Gastrocnemius medialis (tissue), 4 donors: ENCODE measurements at places on chromosomes 6 and 20.

DNA sequence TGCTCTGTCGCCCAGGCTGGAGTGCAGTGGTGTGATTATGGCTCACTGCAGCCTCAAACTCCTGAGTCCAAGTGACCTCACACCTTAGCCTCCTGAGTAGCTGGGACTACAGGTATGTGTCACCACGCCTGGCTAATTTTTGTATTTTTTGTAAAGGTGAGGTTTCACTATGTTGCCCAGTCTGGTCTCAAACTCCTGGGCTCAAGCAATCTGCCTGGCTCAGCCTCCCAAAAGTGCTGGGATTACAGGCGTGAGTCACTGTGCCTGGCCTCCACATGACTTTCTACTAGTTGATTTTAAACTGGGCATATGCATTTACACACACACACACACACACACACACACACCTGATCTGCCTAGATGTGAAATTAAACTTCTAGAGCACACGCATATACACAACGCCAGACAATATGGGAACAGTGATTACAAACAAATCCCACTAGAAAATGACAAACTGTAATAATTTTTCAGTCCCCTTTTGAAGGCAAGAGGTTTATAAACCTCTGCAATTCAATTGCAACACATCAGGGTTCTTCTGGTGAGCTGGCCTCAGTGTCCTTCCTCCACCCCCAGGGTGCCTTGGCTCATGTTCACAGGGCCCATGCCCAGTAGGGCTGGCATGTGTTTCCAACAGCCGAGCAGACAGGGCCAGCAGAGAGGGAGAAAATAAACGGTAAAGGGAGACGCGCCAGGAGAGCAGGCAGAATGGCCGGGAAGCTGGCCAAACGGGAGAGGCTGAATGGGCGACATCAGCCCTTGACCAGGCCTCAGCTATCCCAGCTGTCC, 31.2 kb downstream of the PARD6B start:
- H3K4me3 ChIP-seq = no peak overlapping the region
- peak; percentile 96 for DNase-seq
- no peaks in the 10 kb centered on the region for H3K27me3 ChIP-seq

- DNase-seq = no peak
- no peak overlapping the region for H3K4me3 ChIP-seq
- no peaks in the 10 kb centered on the region for H3K36me3 ChIP-seq
- H3K4me1 ChIP-seq = no peaks in the 10 kb centered on the region
- H3K27ac ChIP-seq = no peak overlapping the region
- H3K27me3 ChIP-seq = no peaks in the 10 kb centered on the region
Observed at GRCh38 chr6:167579806-167580618, 246.7 kb upstream of the AFDN start.

DNA sequence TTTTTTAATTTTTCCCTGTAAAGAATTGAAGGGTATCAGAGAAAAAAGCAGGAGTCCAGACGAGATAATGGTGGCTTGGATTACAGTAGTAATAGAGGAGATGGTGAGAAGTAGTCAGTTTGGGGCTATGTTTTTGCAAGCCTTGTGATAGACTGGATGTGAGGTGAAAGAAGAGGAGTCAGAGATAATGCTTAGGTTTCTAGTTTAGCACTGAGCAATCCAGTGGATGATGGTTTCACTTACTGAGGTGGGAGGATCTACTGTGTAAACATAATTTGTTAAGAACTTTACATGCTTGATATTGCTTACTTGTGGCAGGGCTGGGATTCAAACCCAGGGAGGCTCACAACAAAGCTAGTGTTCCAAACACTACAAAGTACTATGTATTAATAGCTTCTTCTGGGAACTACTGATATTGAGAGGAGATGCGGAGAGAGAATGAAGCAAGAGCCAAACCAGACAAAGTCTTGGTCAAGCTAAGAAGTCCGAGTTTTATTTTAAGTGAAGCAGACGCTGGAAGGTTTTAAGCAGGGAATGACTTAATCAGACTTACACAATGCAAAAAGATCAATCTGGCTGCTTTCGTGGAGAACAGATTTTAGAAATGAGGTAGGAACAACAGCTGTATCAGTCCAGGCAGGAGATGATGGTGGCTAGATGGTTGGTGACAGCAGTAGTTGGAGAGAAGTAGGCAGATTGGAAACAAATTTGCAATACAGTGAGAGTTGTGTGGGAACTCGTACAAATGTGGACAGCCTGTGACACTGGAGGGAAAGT, 58.0 kb downstream of the ZFAND3 start:
- H3K4me1 ChIP-seq = peaks cover 48% of the 10 kb centered on the region
- DNase-seq = no peak
- H3K36me3 ChIP-seq = no peaks in the 10 kb centered on the region
- H3K4me3 ChIP-seq = no peak overlapping the region
- H3K27ac ChIP-seq = no peak overlapping the region
- H3K27me3 ChIP-seq = no peaks in the 10 kb centered on the region

DNA sequence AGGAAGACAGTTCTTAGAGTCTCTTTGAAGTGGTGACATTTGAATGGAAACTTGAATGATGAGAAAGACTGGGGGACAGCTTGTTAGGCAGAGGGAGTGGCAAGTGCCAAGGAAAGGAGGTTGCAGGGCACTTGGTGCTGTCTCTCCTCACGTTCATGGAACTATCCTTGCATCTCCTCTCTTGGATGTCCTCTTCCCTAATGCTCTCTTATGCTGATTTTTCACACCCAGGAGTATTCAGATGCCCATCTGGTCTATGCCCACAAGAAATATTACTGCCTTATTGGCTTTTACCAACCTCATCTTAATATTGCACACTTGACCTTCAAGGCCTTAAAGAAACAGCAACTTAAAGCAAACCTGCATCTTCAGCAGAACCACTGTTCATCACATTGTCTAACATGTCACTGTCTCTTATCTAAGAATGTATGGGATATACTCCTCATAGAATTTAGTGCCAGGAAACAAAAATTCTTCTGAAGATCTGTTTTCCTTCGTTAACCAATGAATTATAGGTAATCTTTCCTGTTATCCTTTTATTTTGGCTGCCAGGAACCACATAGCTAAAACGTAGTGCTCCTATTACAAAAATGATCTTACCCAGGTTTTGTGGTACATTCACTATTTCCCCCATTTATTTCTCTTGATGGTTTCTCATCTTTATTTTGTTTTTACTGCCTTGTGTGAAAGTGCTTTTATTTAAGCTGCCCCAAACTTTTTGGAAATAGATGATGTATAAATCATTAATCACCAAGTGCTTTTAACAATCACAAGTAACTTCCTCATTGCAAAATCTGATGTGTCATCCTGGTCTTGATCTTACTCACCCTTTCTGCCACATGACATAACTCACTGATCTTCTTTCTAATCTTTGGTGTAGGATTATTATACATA, 12.8 kb downstream of the RGS17 start:
- no peaks in the 10 kb centered on the region for H3K4me1 ChIP-seq
- no peak overlapping the region for H3K4me3 ChIP-seq
- no peaks in the 10 kb centered on the region for H3K27me3 ChIP-seq
- H3K36me3 ChIP-seq = no peaks in the 10 kb centered on the region

DNA sequence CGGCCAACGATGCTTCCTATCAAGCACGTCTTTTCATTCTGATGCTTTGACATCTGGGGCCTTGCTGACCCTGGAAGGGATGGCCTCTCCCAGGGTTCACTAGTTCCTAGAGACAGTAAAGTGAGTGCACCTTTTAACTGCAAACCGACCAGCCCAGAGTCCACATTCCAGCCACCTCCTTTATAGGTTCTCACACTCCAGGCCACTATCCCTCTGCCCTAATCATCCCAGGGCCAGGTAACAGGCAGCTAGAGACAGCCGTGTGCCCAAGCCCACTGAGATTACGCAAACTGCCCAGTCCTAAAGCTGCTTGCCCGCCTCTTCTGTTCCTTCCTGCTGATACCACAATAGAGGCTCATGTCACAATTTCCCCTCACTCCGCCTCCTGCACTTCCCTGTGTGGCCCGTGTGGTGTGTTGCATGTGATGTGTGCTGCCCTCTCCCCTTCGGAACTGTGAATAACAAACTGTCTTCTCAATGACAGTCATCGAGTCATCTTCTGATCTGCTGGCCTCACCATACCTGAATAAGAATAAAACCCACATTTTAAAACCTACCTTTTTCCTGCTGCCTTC, 123.7 kb upstream of the EXOC2 start:
- no peak overlapping the region for H3K4me3 ChIP-seq
- H3K27me3 ChIP-seq = no peaks in the 10 kb centered on the region
- no peak overlapping the region for H3K27ac ChIP-seq
- H3K36me3 ChIP-seq = no peaks in the 10 kb centered on the region
- no peak for DNase-seq
- H3K4me1 ChIP-seq = no peaks in the 10 kb centered on the region

DNA sequence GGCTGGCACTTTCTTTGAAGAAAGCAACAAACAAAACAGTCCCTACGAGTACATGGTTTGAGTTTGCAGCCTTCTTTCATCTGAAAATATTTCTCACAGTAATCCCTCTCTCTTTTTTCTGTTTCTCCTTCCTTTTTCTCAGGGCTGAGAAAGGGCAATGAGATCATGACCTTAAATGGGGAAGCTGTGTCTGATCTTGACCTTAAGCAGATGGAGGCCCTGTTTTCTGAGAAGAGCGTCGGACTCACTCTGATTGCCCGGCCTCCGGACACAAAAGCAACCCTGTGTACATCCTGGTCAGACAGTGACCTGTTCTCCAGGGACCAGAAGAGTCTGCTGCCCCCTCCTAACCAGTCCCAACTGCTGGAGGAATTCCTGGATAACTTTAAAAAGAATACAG, 80.7 kb upstream of the CLDN20 start:
- DNase-seq = no peak
- no peak overlapping the region for H3K27ac ChIP-seq
- no peak overlapping the region for H3K4me3 ChIP-seq
- H3K4me1 ChIP-seq = peaks cover under 1% of the 10 kb centered on the region

GRCh38 chr6:108118359-108118724, 43.8 kb upstream of the OSTM1 start:
- peak overlapping the region; percentile 64 for H3K4me3 ChIP-seq
- no peaks in the 10 kb centered on the region for H3K36me3 ChIP-seq
- no peak for DNase-seq
- no peak overlapping the region for H3K27ac ChIP-seq
- H3K27me3 ChIP-seq = peaks cover 77% of the 10 kb centered on the region

GRCh38 chr20:16675001-16675564, 54.7 kb upstream of the SNRPB2 start:
- no peaks in the 10 kb centered on the region for H3K4me1 ChIP-seq
- no peak overlapping the region for H3K4me3 ChIP-seq
- no peak for DNase-seq

DNA sequence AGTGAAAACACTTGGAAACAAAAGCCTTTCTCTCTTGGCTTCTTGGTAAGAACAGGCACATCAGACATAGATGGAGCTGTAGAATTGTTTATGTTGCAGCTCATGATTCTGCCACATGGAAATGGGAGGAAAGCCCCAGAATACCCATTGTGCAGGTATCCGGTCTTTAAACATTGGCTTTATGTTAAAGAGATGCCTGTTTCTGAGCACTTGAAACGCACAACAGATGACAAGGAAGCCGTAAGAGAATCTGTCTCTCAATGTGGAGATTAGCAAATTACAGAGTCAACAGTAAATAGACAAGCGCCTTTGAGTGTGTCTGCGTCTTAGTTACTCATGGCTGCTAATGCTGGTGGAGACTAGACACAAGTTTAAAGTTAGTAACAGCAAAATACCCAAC, 10.5 kb downstream of the TNFAIP3 start:
- no peaks in the 10 kb centered on the region for H3K27me3 ChIP-seq
- H3K27ac ChIP-seq = peak overlapping the region; percentile 2
- no peak for DNase-seq
- peaks cover 15% of the 10 kb centered on the region for H3K4me1 ChIP-seq

DNA sequence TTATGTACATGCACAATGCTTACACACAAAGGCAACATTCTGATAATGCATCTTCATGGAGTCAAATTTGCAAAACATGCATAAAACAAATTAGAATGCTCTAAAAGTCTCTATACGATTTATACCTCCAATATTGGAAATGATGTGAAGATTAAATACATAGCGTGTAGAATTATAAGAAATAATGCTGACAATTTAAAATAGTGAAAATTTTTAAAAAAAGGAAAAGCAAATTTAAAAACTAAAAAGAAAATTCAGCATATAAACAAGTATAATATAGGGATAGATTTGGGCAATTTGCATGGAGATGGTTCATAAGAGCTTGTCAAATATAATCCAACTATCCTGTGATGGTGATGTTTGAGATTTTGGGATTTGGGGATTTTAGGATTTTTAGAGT, 14.9 kb downstream of the TCF21 start:
- H3K36me3 ChIP-seq = no peaks in the 10 kb centered on the region
- no peak for DNase-seq
- no peaks in the 10 kb centered on the region for H3K27me3 ChIP-seq
- H3K27ac ChIP-seq = no peak overlapping the region
- no peaks in the 10 kb centered on the region for H3K4me1 ChIP-seq

GRCh38 chr6:69232496-69232895, 564.3 kb downstream of the LMBRD1 start:
- no peak for DNase-seq
- no peaks in the 10 kb centered on the region for H3K4me1 ChIP-seq
- no peaks in the 10 kb centered on the region for H3K36me3 ChIP-seq
- H3K27me3 ChIP-seq = no peaks in the 10 kb centered on the region
- no peak overlapping the region for H3K27ac ChIP-seq
- no peak overlapping the region for H3K4me3 ChIP-seq

DNA sequence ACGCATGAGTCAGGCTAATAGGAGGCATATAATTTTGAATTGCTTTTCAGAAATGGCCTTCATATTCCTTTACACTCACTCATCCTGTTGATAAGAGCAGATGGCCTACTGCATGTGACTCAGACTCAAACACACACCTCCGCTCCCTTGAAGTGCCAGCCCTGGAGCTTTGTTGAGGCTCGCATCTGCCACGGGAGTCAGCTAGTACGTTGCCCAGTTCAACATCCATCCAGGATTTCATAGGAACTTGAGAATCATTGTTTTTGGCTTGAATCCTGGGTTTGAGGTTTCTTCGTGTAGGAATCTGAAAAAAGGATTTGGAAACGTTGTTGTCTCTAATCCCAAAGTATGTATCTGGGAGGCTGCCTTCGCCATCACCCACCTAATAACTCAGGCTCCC, 87.4 kb upstream of the JAG1 start:
- no peaks in the 10 kb centered on the region for H3K4me1 ChIP-seq
- no peaks in the 10 kb centered on the region for H3K27me3 ChIP-seq
- no peak overlapping the region for H3K4me3 ChIP-seq
- H3K27ac ChIP-seq = no peak overlapping the region
- DNase-seq = no peak

DNA sequence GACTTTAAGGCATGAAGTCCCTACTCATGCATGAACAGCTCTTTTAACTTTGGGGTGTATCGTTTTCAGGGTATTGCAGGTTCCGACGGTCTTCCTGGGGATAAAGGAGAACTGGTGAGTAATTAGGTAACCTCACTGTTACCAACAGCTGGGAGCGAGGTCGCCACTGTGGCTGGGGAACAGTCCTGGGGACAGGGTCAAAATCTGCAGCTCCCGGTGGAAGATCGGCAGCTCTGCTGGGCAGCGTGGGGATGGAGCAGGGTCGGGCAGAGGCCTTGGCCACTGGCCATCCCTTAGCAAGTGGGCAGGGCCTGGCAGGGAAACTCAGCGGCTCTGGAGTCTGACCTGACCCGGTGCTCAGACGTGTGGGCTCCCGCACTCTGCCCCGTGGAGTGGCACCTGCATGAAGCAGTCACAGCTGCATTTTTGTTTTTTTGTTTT, 16.1 kb downstream of the COL9A3 start:
- no peak overlapping the region for H3K4me3 ChIP-seq
- DNase-seq = no peak
- no peaks in the 10 kb centered on the region for H3K4me1 ChIP-seq
- H3K27me3 ChIP-seq = peaks cover 24% of the 10 kb centered on the region
- H3K36me3 ChIP-seq = no peaks in the 10 kb centered on the region
- no peak overlapping the region for H3K27ac ChIP-seq

- no peak overlapping the region for H3K27ac ChIP-seq
- H3K4me1 ChIP-seq = peaks cover 5% of the 10 kb centered on the region
- peak overlapping the region; percentile 16 for H3K4me3 ChIP-seq
- no peak for DNase-seq
Observed at GRCh38 chr6:28446818-28447511, 3.7 kb upstream of the ZSCAN23 start.
